Stimulated activated CD8-positive, alpha-beta memory T cell treated with anti-CD3 and anti-CD28 coated beads, Interleukin-2, amount 100 ng/mL, for 1 hour (primary cell): ENCODE measurements at places on chromosomes 7 and 10.

- no peak for DNase-seq
Observed at GRCh38 chr10:114172216-114172615, 1.8 kb downstream of the CCDC186 start.

GRCh38 chr7:20470726-20471125 lies 140.0 kb downstream of the ITGB8 start:
- DNase-seq, result no peak

GRCh38 chr10:88108115-88108610 lies 244.7 kb downstream of the PTEN start:
- no peak for DNase-seq

GRCh38 chr10:86229811-86230556 lies 136.6 kb downstream of the GRID1 start:
- no peak for DNase-seq

DNA sequence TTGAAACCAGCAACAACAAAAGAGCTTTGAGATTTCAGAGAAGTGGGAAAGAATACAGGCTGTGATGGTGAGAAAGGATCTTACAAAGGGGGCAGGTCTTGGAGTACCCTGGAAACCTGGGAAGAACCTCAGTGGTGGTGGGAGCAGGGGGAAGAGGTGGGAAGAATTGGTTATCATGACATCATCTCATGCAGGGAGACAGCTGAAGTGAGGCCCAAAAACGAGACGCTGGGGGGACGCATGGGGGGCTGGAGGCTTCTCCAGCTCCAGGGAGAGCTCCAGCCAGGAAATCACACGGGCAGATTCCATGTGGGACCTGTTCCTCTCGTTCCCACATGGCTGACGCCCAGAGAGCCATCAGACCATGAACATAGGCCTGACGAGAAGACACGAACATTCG lies 177.3 kb upstream of the RNF32 start:
- DNase-seq, result no peak

- no peak for DNase-seq
Observed at GRCh38 chr10:21297603-21298383, 227.7 kb downstream of the SKIDA1 start.

GRCh38 chr10:124342821-124343170 lies 75.9 kb downstream of the OAT start:
- no peak for DNase-seq

DNA sequence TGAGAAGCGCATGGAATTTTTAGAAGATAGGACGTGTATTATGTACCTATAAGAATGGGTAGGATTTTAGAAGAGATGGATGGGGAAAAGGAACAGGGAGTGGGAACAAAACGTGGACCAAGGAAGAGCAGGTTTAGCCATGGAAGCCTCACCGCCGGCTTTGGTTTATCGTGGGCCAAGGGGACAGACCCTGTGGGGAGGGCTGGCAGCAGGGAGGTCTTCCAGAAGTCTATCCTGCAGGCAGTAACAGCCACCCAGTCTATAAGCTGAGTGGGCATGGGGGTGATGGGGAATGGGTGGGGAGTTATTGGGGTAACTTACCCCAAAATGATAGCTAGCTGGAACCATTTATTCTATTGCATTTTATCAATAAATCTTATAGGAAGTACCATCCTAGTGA lies 44.9 kb downstream of the IKZF1 start:
- no peak for DNase-seq
